ENCODE measurements at places on chromosomes 3 and 15. TPM values are rescaled to one million over a fixed set of nuclear protein-coding genes. Genes with fewer than 3 reads are reported as not detected.

Gene CRABP1
- 314 TPM for total RNA-seq

Gene KLHL40
- 0.44 TPM for total RNA-seq

Gene TMEM266
- total RNA-seq, result 1.3 TPM

Gene NRG4
- not detected for total RNA-seq

Gene SLC51B
- not detected for total RNA-seq

Gene ABI3BP
- not detected for total RNA-seq

Gene COLQ
- 4.8 TPM for total RNA-seq

Gene ETV5
- 16.9 TPM for total RNA-seq
